Smooth muscle cell of the coronary artery (primary cell): ENCODE measurements at places on chromosomes 1 and 21. TPM values are rescaled to one million over a fixed set of nuclear protein-coding genes. Genes with fewer than 3 reads are reported as not detected.

ATP1A4 gene
- not detected in 2 replicates for total RNA-seq

FLVCR1 gene
- 5.6 TPM in 2 replicates for total RNA-seq

INAVA gene
- total RNA-seq, result 0.08 TPM in 1 of 2 replicates, not detected in the other

TMEM50A gene
- total RNA-seq, result 63.2 and 176 TPM in 2 replicates

SLAMF7 gene
- not detected in 2 replicates for total RNA-seq

GBP4 gene
- 0.12 and 2.3 TPM in 2 replicates for total RNA-seq

RBP7 gene
- total RNA-seq, result 1.9 TPM in 1 of 2 replicates, not detected in the other

RAB42 gene
- total RNA-seq, result 1.5 and 3.2 TPM in 2 replicates

OR2T11 gene
- total RNA-seq, result not detected in 2 replicates

SPATA46 gene
- total RNA-seq, result not detected in 2 replicates

L1TD1 gene
- not detected in 2 replicates for total RNA-seq

ANKRD65 gene
- 0.23 TPM in 2 replicates for total RNA-seq

CA14 gene
- total RNA-seq, result not detected in 2 replicates

EDN2 gene
- 0.35 TPM in 1 of 2 replicates, not detected in the other for total RNA-seq

MAEL gene
- not detected in 2 replicates for total RNA-seq

RCC1 gene
- total RNA-seq, result 35.1 and 52.5 TPM in 2 replicates

CFAP107 gene
- total RNA-seq, result not detected in 2 replicates

PAFAH2 gene
- total RNA-seq, result 5.0 and 7.0 TPM in 2 replicates

TLCD4 gene
- total RNA-seq, result under 0.01 and 0.53 TPM in 2 replicates

OR2T2 gene
- total RNA-seq, result not detected in 2 replicates

MRPL24 gene
- total RNA-seq, result 44.3 and 62.1 TPM in 2 replicates

ADAMTS1 gene
- total RNA-seq, result 82.2 and 200 TPM in 2 replicates

SPATA17 gene
- 0.45 and 1.4 TPM in 2 replicates for total RNA-seq

CRABP2 gene
- total RNA-seq, result 5.0 and 87.6 TPM in 2 replicates

RNU1-3 gene
- total RNA-seq, result 2,564 and 3,022 TPM in 2 replicates

KCNK1 gene
- total RNA-seq, result 0.23 and 8.8 TPM in 2 replicates

KIF21B gene
- under 0.01 and 0.23 TPM in 2 replicates for total RNA-seq

EFHD2 gene
- 5.6 and 13.4 TPM in 2 replicates for total RNA-seq

CAP1 gene
- total RNA-seq, result 360 and 695 TPM in 2 replicates

S100A7 gene
- not detected in 2 replicates for total RNA-seq

OR10K2 gene
- not detected in 2 replicates for total RNA-seq

IBA57 gene
- total RNA-seq, result 1.5 and 2.3 TPM in 2 replicates

SH2D1B gene
- not detected in 2 replicates for total RNA-seq

ORC1 gene
- total RNA-seq, result under 0.01 and 1.9 TPM in 2 replicates

FTCD gene
- total RNA-seq, result 0.08 TPM in 1 of 2 replicates, not detected in the other

GNG4 gene
- under 0.01 and 0.59 TPM in 2 replicates for total RNA-seq
